ENCODE measurements at places on chromosomes 3 and 15.

GRCh38 chr3:33829720-33830119 is 31.3 kb downstream of the PDCD6IP start:
- DNase-seq, result no peak

DNA sequence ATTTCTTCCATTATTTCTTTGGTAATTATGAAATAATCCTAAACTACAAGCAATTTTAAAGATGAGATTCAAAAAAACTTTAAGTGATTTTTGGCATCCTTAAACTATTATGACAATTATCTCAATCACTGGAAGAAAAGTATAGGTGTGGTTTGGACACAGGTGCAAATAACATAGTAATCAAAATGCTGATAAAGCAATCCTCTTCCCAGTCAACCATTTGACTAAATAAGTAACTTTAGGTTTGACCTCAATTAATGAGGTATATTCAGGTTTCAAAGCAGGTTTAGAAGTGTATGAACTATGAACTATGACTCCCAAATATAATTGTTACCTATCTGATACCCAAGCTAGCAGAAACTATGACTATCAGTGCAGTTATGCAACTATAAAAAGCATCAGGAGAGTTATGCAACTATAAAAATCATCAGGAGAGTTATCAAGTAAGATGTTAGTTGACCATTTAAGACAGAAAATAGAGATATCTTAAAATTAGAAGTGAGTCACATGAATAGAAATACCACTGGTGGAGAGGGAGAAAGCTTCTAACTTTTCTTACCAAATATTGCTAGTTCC is 8.9 kb upstream of the CNTN3 start:
- no peak for DNase-seq

GRCh38 chr15:98658831-98659699 is 10.7 kb downstream of the IGF1R start:
- DNase-seq, result peak; percentile 30

- DNase-seq, result no peak
Observed at GRCh38 chr3:105960381-105960780, 91.6 kb upstream of the CBLB start.

DNA sequence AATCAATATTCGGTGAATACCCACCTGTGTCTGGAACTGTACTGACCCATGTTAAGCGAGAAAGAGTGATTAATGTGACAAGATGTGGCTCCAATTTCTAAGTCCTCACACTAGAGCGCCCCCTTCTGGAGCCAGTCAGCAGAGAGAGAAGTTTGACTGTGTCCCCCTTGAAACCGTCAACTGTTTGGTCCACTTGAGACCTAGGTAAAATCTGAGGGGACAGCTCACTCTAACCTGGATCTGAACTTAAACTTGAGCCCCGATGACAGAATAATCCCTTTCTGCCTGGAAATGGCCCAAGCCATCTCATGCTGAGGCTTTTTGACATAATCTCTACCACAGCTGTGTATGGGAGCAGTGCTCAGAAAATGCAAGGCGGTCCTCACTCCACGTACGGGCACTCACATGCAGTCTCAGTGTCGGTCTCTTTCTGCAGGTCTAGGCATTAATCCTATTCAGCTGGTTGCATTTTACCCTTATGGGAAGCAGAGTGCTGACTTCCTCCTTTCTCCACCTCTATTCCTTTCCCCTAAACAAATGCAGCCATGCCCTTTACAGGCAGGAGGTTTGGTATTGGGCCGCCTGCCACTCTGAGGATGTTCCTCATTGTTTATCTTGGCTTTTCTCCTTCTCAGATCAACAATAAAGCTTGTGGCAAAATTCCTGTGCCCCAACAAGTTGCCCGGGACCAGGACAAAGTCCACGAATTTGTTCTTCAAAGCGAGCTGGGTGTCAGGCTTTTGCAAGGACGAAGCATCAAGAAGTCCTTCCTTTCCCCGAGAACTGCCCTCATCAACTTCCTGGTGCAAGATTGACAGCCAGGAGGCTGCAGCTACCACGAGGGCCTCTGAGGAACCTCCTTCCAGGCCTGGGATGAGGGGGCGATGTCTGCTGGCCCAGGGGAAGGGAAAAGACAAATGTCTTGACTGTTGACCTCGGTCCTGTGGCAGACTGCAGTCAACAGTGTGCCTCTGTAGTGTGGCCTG is 47.5 kb upstream of the LIMD1 start:
- no peak for DNase-seq

GRCh38 chr3:79367066-79367465 is 400.7 kb downstream of the ROBO1 start:
- no peak for DNase-seq

DNA sequence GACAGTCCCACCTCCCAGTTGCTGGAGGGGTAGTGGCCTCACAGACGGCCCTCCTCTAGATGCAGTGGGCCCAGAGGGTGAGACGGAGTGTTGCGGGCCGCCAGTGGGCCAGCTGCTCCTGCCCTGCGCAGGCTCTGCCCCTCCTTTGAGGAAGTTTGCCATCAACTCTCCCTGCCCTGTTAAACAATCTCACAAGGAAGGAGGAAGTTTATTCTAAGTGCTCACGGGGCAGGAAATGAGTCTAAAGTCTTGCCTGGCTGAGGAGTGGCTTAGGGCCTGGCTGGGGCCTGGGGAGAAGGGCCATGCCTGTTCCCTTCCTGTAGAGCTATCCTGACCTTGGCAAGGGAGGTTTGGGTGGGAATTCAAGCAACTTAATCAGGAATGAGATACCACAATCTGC is at the start of gene FAM3D:
FAM3D (minus strand) TSS at position 92 of the 400 bp plus-strand sequence. CDS start 11,211 bp downstream, outside the sequence.
- DNase-seq, result no peak

DNA sequence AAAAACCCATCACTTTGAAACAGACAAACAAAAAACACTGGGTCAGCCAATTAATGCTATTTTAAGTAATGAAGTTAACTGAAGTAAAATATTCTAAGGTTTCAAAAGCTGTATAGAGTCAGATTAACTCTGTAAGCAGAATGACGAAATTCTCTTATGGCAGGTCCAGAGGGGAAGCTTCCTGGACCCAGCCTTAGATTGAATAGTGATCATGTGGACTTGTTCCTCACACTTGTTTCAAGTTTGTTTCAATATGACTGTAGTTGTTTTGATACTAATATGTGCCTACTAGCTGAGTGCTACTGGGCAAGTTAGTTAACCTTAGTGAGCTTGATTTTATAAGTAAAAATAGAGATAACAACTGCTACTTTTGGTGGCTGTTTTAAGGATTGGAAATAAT is 32.6 kb downstream of the PLS1 start:
- DNase-seq, result no peak

- DNase-seq, result no peak
Observed at GRCh38 chr15:68851971-68852370, 31.3 kb upstream of the ANP32A start.

DNA sequence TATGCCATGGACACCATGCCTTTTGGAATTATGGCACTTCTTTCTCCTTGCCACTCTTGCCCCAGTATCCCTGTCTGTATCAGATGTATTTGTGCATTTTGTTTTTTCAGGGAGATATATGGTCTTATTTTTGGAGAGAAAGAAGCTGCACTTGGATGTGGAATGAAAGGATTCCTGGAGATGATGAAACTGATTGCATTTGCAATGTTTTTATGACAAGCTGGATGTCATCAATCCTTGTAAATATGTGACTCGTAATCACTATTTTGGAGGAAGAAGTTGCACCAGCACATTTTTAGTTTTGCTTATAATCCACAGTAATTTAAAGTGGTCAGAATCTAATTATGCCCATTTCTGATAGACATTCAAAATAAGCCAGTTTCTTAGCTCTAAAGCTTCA is 165.0 kb downstream of the NR1D2 start:
- DNase-seq, result no peak

- no peak for DNase-seq
Observed at GRCh38 chr3:120821426-120821825, 78.9 kb downstream of the GTF2E1 start.

- no peak for DNase-seq
Observed at GRCh38 chr3:25618028-25618427, 46.7 kb downstream of the TOP2B start.

GRCh38 chr3:157103280-157103679 is 56.7 kb downstream of the CCNL1 start:
- no peak for DNase-seq

- DNase-seq, result no peak
Observed at GRCh38 chr3:182246870-182247269, 535.1 kb downstream of the SOX2 start.

DNA sequence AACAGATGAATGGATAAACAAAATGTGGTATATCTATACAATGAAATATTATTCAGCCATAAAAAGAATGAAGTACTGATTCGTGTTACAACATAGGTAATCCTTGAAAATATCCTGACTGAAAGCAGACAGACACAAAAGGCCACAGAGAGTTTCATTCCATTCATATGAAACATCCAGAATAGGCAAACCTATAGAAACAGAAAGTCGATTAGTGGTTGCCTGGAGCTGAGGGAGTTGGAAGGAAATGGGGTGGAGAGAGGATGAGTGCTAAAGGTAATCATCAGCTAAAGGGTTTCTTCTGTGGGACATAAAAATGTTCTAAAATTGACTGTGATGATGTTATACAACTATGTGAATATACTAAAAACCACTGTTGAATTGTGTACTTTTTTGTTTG is 22.9 kb downstream of the FOXP1 start:
- no peak for DNase-seq

GRCh38 chr3:46901061-46901460 is 23.5 kb downstream of the PTH1R start:
- no peak for DNase-seq

GRCh38 chr3:112338021-112338726 is 5.2 kb downstream of the CD200 start:
- DNase-seq, result no peak

DNA sequence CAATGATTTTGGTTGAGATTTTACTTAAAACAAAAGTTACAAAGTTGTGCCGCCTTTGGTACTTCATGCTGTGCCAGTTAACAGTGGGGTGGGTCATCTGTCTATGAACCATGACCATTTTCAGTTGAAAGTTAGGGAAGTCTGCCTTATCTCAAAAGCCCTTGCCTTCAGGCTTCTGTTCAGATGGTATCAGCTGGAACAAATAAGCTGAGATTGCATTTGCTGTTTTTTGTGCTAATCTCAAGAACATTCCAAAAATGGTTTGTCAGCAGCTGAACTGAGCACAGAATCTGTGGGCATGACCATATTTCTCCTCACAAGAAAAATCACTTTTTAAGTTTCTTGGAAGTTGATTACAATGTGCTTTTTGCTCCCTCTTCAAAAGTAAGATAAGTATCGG is 142.3 kb downstream of the IL5RA start:
- no peak for DNase-seq

Data from stimulated activated naive CD8-positive, alpha-beta T cell treated with anti-CD3 and anti-CD28 coated beads, Interleukin-15, amount 100 ng/mL, for 72 hours (primary cell).